ENCODE measurements at places on chromosomes 2 and 18. TPM values are rescaled to one million over a fixed set of nuclear protein-coding genes. Genes with fewer than 3 reads are reported as not detected.

Gene VWA3B
- 0.18 TPM for total RNA-seq

Gene MATN3
- total RNA-seq, result 0.08 TPM

Gene CCDC121
- 1.2 TPM for total RNA-seq

Gene IL36A
- total RNA-seq, result not detected

Gene AMER3
- total RNA-seq, result not detected

Gene SERPINB10
- total RNA-seq, result not detected

Gene DES
- 1.8 TPM for total RNA-seq

Gene RAX
- total RNA-seq, result not detected

Gene CNTNAP5
- total RNA-seq, result not detected

Gene RESP18
- not detected for total RNA-seq

All from left lobe of liver (tissue), 2 donors.